ENCODE measurements at places on chromosomes 2 and 18.

GRCh38 chr2:719734-720133 lies 42.5 kb upstream of the TMEM18 start:
- no peak overlapping the region for H3K4me3 ChIP-seq
- no peaks in the 10 kb centered on the region for H3K4me1 ChIP-seq
- H3K27me3 ChIP-seq: peaks cover 11% of the 10 kb centered on the region
- H3K27ac ChIP-seq: no peak overlapping the region
- DNase-seq: peak; percentile 30

GRCh38 chr2:23718931-23719700 lies 207.8 kb downstream of the ATAD2B start:
- H3K27ac ChIP-seq: no peak overlapping the region
- H3K4me1 ChIP-seq: peaks cover 2% of the 10 kb centered on the region
- peaks cover 25% of the 10 kb centered on the region for H3K36me3 ChIP-seq
- no peaks in the 10 kb centered on the region for H3K27me3 ChIP-seq
- H3K4me3 ChIP-seq: no peak overlapping the region
- DNase-seq: no peak

- no peaks in the 10 kb centered on the region for H3K36me3 ChIP-seq
- no peak overlapping the region for H3K4me3 ChIP-seq
- DNase-seq: no peak
- H3K4me1 ChIP-seq: no peaks in the 10 kb centered on the region
- no peaks in the 10 kb centered on the region for H3K27me3 ChIP-seq
Measured at GRCh38 chr2:36711741-36712314, 15.3 kb downstream of the VIT start.

- DNase-seq: no peak
- H3K27me3 ChIP-seq: peaks cover 19% of the 10 kb centered on the region
- peak overlapping the region; percentile 79 for H3K4me3 ChIP-seq
- H3K36me3 ChIP-seq: peaks cover 20% of the 10 kb centered on the region
Measured at GRCh38 chr18:79395308-79395640, 456 bp upstream of the NFATC1 start.

DNA sequence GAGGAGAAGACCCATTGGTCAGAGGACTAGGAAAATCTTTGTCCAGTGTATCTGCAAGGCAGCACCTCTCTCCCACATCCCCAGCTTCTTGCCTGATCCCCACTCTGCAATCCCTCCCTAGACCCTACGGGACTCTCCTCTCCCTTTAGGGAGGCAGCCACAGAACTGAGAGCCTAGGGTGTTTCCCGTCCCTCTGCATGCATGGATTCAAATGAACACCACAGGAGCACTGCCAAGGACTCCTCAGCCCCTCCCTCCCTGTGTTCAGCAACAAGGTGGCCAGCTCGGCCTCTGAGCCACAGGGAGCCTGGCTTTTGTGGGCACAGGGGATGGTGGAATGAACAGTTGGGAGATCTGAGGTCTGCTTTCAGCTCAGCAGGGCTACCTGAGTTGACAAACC lies 117.1 kb downstream of the TXNL1 start:
- no peak overlapping the region for H3K4me3 ChIP-seq
- H3K27me3 ChIP-seq: peaks cover 2% of the 10 kb centered on the region
- no peak overlapping the region for H3K27ac ChIP-seq
- H3K36me3 ChIP-seq: no peaks in the 10 kb centered on the region
- DNase-seq: no peak

DNA sequence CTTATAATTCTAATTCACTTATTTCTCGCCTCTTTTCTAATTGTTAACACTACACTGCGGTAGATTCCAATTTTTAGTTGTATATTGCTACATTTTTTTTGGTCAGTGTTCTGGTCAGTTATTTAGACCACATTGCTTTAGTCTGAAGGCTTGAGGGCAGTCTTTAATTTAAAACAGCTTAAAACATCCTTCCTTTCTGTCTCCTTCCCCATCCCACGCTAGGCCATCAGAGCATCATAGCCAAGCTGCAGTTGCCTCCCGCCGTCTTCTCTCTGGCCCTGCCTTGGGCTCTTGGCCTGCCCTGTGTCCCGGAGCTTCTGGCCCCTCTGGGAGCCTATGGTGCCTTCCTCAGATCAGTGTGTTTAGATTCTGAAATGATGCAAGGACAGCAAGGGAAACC lies 52.6 kb upstream of the GLI2 start:
- H3K27me3 ChIP-seq: peaks cover 9% of the 10 kb centered on the region
- H3K4me1 ChIP-seq: peaks cover 3% of the 10 kb centered on the region

GRCh38 chr18:32674491-32674890 lies 98.3 kb downstream of the KLHL14 start:
- H3K27me3 ChIP-seq: no peaks in the 10 kb centered on the region
- no peaks in the 10 kb centered on the region for H3K4me1 ChIP-seq
- no peaks in the 10 kb centered on the region for H3K36me3 ChIP-seq

DNA sequence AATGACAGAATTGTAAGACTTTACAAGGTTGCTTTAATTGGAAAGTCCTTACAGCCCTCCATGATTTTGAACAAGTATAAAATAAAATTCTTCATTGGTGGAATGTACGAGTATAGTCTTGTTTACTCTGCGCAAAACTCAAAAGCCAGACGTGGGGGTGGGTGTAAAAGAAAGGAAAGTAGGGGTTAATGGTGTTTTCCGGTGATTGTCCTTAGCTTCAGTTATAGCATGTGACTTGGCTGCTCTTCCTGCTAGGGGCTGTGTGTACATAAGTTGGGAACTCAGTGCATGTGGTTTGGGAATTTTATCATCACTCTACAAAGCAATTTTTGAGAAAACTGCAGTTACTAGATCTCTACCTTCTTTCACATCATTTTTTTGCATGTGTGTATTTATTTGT lies 82.4 kb upstream of the CAVIN2 start:
- H3K36me3 ChIP-seq: no peaks in the 10 kb centered on the region
- peaks cover 23% of the 10 kb centered on the region for H3K27me3 ChIP-seq
- no peak overlapping the region for H3K4me3 ChIP-seq
- peaks cover 3% of the 10 kb centered on the region for H3K4me1 ChIP-seq

GRCh38 chr18:48928787-48929186 lies 22.0 kb downstream of the SMAD7 start:
- peak overlapping the region; percentile 89 for H3K27ac ChIP-seq
- peaks cover 89% of the 10 kb centered on the region for H3K4me1 ChIP-seq
- peak overlapping the region; percentile 84 for H3K4me3 ChIP-seq

GRCh38 chr2:80266231-80266630 lies 38.3 kb downstream of the LRRTM1 start:
- no peaks in the 10 kb centered on the region for H3K27me3 ChIP-seq
- H3K4me1 ChIP-seq: no peaks in the 10 kb centered on the region
- no peak for DNase-seq
- no peak overlapping the region for H3K27ac ChIP-seq
- no peak overlapping the region for H3K4me3 ChIP-seq

DNA sequence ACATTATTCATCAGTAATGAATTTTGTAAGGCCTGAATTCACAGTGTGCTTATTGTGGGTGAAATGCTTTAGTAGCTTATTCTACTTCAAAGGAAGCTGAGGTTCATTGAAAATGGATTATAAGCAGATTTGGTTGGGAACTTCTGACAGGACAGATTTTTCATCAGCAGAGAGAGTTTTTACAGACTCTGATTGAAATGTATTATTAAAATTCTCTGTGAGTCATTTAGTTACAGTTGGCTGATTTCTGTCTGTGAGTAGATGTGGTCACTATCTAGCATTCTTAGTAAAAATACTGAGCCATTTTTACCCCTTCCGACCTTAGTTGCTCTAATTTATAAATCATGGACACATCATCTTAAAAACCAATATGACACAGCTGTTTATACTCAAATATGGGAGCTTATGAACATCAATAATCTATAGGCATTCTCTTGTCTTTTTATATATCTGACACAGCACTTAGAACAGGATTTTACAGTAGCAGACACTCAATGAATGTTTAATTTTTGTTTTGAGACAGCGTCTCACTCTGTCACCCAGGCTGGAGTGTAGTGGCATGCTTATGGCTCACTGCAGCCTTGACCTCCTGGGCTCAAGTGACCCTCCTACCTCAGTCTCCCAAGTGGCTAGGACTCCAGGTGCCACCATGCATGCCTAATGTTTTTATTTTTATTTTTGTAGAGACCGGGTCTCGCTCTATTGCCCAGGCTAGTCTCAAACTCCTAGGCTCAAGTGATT lies 239.6 kb downstream of the BABAM2 start:
- DNase-seq: no peak
- no peak overlapping the region for H3K4me3 ChIP-seq
- no peaks in the 10 kb centered on the region for H3K27me3 ChIP-seq
- H3K27ac ChIP-seq: no peak overlapping the region

- H3K4me3 ChIP-seq: no peak overlapping the region
- no peaks in the 10 kb centered on the region for H3K27me3 ChIP-seq
- H3K36me3 ChIP-seq: peaks cover 68% of the 10 kb centered on the region
- no peak for DNase-seq
- H3K27ac ChIP-seq: no peak overlapping the region
- peaks cover 16% of the 10 kb centered on the region for H3K4me1 ChIP-seq
Measured at GRCh38 chr2:95091885-95092555, 29.6 kb downstream of the MRPS5 start.

DNA sequence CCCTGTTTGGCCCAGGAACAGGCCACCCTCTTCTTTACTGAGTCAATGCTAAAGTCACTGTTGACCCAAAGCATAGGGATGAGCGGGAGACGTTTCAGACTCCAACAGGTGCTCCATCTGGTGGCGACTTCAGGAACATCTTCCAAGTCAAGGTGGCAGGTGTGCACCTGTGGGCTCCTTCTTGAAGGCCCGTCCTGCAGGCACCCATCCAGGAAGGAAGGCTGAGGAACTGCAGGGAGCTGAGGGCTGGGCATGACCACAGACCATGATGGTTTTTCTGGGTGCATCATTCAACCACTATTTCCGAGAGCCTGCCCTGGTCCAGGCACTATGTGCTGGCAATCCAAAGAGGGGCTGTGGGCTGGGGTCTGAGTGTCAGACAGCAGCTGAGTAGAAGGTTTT lies 142.8 kb downstream of the NDUFA10 start:
- peak; percentile 87 for DNase-seq
- peaks cover 2% of the 10 kb centered on the region for H3K4me1 ChIP-seq
- H3K27me3 ChIP-seq: peaks cover 12% of the 10 kb centered on the region
- H3K36me3 ChIP-seq: peaks cover 2% of the 10 kb centered on the region

- no peaks in the 10 kb centered on the region for H3K4me1 ChIP-seq
- no peak for DNase-seq
- H3K27ac ChIP-seq: no peak overlapping the region
Measured at GRCh38 chr18:55144193-55144930, 185.1 kb upstream of the CCDC68 start.

Measured in activated CD4-positive, alpha-beta T cell treated with anti-CD3 and anti-CD28 coated beads, Interleukin-2, amount 10 ng/mL, durations not matched to agents 24 days and 14 days (primary cell).